ENCODE measurements at places on chromosomes 7 and 10.

DNA sequence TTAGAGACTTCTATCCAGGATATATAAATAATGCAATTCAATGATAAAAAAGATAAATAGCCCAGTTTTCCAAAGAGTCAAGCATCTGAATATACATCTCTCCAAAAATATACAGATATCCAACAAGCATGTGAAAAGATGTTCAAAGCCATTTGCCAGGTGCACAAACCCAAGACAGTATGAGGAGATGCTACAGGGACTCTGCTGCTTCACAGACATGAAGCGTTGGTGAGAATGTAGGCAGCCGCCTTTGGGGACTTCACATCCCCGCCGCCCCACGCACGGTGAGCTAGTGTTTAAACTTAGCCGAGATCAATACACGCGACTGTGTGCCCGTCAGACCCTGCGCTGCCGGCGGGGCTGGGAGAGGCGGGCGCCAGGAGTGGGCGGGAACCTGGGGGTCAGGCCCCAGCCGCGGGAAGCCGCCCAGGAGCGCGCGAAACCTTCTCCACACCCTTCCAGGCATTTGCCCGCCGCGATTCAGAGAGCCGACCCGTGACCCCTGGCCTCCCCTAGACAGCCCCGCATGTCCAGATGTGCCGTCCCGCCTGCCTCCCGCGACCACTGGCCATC lies 927 bp upstream of the ALOX5 start:
- no peak for DNase-seq

- no peak for DNase-seq
Observed at GRCh38 chr10:32953277-32953927, 4.6 kb downstream of the ITGB1 start.

- no peak for DNase-seq
Observed at GRCh38 chr7:133551466-133551865, 298.6 kb downstream of the EXOC4 start.

DNA sequence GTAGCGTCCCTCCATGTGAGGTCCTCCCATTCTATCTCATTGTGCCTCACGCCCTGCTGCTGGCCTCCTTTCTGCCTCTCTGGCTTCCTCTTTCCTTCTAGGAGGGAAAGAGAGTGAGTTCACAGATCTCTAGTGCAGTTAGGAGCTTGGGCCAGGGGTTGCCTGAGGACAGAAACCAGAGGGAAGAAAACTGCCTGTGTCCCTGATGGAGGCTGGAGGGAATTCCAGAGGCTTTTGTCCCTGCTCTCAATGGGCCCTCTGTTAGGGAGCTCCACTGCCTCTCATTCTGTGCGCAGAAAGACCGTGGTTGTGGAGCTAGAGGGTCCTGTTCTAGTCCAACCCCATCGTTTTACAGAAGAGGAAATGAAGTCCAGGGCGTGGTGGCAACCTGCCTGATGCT lies 4.6 kb downstream of the MARVELD1 start:
- DNase-seq, result no peak

DNA sequence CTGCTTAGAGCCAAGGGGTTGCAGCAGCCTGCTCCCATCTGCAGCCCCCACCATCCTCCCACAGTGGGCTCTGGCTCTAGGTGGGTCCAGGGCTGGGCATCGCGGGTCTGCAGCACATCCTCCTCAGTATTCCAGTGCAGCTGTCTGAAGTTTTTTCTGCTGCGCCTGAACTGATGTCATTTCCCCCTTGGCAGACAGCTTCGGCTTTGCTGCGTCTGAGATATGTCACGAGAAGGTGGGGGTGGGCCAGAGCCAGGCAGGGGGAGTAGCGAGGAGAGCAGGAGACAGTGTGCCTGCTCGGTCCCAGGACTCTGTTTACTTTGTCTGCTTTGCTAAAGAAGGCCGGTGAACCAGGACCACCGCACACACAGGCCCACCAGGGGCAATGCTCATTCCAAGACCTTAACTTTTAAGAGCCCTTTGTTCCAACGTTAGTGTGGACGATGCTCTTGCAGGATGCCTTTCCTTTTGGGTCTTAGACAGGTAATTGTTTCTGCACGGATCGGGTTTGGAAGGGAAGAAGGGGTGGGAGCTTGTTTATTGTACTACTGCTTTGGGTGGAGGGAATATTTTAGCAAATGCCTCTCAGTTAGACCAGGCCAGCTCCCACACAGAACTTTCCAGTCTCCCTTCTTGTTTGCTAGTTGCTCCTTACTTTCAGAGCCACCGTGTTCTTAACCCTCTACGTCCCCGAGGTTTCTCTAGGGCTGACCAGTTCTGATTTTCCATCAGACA lies 32.4 kb downstream of the WBP1L start:
- no peak for DNase-seq

DNA sequence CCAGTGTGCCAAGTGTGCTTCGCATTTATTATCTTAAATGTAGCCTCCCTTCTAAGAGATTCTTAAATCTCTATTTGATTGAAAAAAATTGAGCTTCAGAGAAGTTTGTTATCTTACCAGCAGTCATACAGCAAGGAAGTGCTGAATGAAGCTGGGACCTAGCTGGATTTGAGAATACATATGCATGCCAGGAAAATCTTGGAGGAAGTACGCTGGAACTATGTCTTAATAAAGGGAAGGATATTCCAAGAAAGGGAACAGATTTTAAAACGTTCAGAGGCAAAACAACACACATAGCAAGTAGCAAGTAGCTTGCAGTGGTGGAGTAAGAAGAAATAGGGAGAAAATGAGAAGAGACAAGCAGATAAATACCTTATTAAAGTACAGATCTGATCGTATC lies 1.5 kb downstream of the CFAP70 start:
- no peak for DNase-seq

DNA sequence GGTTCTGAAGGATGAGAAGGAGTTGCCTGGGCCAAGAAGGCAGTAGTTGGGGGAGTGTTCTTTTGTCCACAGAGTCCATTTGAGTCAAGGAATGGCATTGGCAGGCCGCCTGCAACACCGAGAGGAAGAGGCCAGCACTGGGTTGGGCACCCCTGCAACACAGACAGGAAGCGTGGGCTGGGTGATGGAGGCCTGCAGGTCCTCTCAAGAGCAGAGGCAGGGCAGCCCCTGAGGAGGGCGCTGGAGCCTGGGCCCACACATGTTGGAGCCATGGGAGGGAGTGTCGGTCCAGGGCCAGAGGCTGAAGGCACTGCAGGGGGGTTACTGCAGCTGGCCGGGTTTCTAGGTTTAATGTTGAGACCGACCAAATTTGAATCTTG lies 137.3 kb downstream of the PTPN20 start:
- DNase-seq, result no peak

GRCh38 chr7:151225948-151226510 lies 976 bp downstream of the ABCF2 start:
- no peak for DNase-seq

DNA sequence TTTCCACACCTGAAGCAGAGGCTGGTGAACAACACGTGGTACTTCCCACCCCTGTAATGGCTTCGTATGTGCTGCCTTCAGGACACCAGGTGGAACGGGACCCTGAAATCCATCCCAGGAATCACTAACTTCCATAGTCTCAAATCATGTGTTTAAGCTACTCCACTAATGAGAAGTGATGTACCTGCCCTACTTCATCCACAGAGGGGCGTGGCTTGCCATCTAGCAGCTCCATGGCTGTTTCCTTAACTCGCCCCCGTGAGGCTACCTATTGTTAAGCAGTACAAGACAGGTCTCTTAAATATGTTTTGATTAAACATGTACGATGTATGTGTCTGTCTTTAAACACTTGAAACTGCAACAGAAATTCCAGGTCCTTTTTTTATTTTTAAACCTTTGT lies 31.8 kb downstream of the ARL3 start:
- DNase-seq, result no peak

GRCh38 chr10:26573674-26574073 lies 123.8 kb upstream of the PDSS1 start:
- no peak for DNase-seq

GRCh38 chr10:43040482-43041256 lies 36.2 kb upstream of the RET start:
- DNase-seq, result no peak

DNA sequence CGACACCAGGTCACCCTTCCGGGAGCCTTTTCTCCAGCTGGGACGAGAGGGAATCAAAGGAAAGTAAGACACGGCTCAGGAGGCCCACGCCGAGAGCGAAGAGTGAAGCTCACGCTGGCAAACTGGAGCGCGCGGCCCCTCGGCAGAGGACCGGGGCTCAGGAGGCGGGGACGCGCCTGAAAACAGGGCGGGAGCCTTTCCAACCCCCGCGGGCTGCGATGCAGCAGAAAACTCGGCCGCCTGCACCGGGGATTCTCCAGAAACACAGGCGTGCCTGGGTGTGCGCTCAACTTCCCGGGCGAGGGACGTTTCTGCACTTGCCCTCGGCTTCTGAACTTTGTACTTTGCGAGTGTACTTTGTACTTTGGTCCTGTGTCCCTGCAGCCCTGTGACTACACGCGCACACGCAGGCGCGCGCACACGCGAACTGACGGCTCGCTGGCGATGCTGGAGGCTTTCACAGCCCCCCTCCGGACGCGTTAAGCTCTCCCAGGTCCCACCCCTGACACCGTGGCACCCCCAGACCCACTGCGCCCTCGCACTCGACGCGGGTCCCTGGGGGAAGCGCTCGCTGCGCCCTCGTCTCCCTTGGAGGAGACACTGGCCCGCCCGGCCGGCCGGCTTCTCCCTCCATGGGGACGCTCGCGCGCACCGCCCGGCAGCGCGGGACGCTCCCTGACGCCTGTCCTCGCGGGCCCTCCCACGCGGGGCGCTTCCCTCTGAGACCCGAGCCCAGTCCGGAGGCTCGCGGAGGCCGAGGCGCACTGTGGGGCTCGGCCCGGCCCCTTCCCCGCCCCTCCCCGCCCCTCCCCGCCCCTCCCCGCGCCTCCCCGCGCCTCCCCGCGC lies 588 bp upstream of the PAOX start:
- no peak for DNase-seq

GRCh38 chr10:99995269-99995668 lies 14.5 kb downstream of the DNMBP start:
- no peak for DNase-seq

DNA sequence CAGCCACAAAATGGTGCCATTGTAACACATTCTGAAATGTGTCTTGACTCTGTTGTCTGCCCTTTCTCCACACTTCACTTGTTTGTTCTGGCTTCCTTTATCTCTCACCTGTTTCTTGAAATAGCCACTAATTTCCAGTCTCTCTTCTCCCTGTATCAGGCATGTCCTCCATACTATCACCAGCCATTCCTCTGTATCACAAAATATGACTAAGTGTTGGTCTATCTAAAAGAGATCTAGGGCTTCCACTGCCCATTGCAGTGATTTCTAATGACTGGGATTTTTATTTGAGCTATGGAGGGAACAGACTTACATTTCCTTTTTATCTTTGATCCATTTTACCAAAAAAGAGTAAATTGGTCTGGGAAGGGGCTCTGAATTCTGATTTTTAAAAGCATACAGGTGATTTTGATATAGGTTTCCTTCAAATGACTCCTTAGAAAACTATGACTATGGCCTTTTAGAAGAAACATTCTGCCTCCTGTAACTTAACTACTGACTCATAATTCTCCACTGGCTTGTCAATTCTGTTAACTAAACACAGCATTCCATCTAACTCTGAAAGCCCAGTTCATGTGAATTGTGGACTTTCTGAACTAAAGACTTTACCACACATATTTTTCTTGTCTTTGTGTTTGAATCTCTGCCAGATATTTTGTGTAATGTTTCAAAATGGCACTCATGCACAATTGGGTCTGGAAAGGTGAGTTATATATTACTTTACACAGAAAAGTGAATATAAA lies 1121.4 kb downstream of the XPNPEP1 start:
- DNase-seq, result no peak

GRCh38 chr7:80087771-80088170 lies 46.9 kb upstream of the GNAI1 start:
- DNase-seq, result no peak

GRCh38 chr7:151375530-151376217 lies 34.1 kb downstream of the NUB1 start:
- no peak for DNase-seq

- DNase-seq, result no peak
Observed at GRCh38 chr10:84335516-84335915, 7.1 kb downstream of the CCSER2 start.

- DNase-seq, result no peak
Observed at GRCh38 chr10:6497620-6498019, 82.5 kb downstream of the PRKCQ start.

DNA sequence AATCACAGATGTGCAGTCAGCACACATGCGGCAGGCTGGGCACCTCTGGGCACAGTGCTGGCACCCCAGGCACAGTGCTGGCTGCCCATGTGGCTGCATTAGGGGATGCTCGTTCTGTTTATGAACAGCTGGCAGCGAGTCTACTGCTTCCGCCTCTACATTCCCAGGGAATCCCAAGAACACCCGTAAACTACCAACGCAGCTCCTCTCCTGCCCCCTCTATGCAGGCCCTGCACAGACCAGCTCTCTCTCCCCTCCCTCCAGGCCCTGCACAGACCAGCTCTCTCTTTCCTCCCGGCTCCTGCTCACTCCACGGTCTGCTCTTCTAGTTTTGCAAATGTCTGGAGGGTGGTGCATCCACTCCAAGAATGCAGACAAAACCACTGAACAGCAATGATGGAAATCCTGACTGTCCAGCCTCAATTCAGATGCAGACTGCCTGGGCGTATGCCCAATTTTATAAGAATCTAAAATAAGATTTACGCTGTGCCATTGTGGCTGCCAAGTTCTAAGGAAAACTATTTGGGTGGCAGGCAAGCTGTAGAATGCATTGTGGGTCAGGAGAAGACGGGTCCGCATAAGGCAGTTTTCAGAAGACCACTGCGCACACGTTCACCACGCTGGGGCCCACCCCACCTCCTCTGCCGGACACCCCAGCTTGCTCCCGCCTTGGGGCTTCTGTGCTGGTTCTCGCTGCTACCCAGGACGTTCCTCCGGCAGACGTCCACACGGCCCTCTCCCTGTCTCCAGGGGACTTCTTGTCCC lies 234.6 kb downstream of the ZMYND11 start:
- DNase-seq, result no peak

- DNase-seq, result no peak
Observed at GRCh38 chr10:77060913-77061312, 576.7 kb downstream of the KCNMA1 start.

- no peak for DNase-seq
Observed at GRCh38 chr7:127854383-127854782, 176.9 kb downstream of the LRRC4 start.

GRCh38 chr7:112989531-112989930 lies 97.1 kb downstream of the GPR85 start:
- no peak for DNase-seq

DNA sequence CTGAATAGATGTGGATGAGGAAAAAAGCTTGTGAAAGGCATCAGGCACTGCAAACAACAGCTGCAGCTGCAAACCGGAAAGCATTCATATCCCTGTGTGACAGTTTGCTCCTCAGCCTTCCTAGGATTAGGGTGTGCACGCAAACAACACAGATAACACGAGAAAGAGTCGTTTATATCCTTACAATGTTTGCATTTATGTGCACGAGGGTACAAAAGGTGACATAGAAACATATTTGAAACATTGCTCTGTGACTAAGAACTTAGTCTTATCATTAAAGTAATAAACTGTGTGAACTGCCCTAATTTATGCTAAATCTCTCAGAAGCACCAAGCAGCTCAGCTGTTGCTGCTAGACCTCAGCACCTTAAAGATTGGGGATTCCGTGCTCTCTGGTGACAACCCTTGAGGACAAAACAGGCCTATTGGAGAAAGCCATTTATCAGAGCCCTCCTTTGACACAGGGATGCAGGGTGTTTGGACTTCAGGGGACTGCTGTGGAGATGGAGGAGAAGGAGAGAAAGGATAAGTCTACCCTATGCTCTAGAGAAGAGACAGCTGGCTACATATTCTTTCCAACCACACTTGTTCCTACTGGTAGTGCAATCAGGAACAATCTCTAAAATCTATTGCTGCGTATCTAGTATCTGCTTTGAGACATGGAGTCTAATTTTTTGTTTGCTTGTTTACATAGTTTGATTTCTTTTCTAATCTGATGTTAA lies 176.2 kb downstream of the GNAT3 start:
- DNase-seq, result no peak

- DNase-seq, result no peak
Observed at GRCh38 chr10:97805949-97806348, 34.1 kb upstream of the SFRP5 start.
